ENCODE measurements at places on chromosomes 11 and 22.

DNA sequence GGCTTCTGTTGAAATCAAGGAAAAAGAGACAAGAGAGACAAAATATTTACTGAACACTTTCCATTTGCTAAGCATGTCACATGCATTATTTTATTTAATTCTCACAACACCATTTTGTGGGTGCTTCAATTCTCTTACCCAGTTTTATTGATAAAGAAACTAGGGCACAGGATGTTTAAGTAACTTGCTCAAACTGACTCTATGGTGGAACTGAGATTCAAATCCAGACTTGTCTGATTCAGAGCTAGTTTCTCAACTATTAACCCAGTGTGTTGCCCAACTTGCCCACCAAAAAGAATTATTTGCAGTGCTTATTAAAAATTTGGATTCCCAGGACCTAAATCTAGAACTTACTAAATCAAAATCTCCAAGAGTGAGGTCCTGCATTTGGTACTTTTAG, 21.5 kb upstream of the MSANTD4 start:
- no peak for DNase-seq

GRCh38 chr11:20963596-20963995, 294.2 kb downstream of the NELL1 start:
- DNase-seq = no peak

DNA sequence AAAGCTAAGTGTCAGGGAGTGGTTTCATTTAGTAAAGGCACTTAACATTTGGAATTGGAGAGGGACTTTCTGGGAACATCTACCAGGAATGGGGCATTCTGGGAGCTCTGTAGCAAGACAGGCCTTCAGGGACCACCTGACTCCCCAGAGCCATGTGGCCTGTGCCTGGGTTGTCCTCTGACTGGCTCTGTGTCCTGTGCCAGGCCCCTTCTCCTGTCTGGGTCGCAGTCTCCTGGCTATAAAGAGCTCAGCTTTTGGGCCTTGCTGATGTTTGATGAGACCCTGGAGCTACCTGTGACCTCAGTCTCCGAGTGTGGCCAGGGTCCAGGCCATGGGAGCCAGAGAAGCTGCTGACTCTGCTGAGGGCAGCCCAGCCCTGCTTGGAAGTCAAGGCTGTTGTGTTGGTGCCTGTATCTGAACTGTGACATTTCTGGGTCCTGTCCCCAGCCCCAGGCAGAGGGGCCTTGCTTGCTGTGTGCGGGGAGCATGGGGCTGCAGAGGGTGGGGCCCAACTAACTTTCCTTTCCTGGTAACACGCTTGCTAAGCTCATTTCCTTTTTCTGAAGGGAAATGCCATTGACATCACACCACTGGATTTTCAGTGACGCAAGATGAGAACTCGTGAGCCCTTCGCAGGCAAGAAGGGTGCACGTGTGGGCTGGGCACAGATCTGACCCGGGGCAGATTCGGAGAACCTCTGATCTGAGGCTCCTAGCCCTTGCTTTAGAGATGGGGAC, 41.3 kb downstream of the LRRC32 start:
- no peak for DNase-seq

DNA sequence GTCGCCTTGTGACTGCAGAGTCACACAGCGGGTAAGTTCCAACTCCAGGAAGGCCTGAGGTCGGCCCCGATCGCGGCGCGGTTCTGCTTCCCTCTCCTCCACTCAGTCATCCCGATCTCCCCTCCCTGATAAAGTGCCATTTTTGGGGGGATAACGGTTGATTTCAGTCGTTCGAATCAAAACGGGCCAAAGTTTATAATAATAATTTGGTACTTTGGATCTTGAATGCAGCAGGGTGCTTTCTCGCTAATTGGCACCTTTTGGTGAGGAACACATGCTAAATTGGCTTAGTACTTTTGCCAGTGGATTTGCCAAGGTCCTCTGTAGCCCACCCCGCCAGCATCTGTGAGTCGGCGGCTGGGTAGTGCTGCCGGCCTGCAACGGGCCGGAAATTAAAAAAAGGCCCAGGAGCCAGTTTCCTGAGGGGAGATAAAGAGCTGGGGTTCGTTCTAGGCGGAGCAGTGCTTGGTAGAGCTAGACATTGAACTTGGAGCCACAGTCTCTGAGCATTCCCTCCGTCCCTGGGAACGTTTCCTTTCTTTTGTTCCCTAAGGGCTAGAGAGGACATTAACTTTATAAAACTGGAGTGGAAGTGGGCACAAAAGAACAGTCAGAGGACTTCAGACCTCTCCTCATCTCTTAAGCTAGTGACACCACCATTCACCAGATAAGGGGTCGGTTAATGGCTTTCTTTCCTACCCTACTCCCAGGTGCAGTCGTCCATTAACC, 997 bp downstream of the UBE2L3 start:
- DNase-seq = no peak

GRCh38 chr11:45078236-45079074, 68.0 kb upstream of the PRDM11 start:
- DNase-seq = no peak

GRCh38 chr22:35335468-35335867, 35.8 kb downstream of the TOM1 start:
- DNase-seq = no peak

DNA sequence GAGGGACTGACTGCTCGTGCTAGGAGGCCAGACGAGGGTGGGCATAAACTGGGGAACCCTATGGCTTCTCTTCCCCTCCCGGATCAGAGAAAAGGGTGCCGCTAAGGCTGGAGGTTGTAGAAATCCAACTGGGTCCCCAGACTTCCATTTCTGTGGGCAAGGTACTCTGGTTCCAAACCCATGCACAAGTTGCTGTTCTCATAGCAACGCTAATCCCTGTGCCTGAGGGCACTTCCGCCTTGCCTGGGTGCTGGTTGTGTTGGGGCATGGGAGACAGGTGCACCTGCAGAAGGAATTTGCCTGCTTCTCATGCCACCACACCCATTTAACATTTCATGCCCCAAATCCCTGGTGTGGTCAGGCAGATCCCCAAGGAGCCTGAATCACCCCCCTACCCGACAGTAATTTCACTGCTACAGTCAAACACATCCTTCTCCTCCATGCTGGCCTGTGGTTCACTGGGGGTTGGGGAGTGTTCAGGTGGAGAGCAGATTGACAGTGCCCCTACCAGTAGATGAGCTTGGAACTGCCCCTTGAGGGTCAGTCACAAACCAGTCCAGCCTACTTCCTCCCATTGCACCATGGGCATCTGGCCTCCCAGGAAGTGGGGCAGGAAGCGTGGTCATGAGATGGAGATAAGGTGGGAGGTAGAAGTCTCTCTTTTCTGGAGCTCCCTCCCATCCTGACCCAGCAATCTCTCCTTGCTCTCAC, 1.2 kb downstream of the C2CD2L start:
- DNase-seq = no peak

DNA sequence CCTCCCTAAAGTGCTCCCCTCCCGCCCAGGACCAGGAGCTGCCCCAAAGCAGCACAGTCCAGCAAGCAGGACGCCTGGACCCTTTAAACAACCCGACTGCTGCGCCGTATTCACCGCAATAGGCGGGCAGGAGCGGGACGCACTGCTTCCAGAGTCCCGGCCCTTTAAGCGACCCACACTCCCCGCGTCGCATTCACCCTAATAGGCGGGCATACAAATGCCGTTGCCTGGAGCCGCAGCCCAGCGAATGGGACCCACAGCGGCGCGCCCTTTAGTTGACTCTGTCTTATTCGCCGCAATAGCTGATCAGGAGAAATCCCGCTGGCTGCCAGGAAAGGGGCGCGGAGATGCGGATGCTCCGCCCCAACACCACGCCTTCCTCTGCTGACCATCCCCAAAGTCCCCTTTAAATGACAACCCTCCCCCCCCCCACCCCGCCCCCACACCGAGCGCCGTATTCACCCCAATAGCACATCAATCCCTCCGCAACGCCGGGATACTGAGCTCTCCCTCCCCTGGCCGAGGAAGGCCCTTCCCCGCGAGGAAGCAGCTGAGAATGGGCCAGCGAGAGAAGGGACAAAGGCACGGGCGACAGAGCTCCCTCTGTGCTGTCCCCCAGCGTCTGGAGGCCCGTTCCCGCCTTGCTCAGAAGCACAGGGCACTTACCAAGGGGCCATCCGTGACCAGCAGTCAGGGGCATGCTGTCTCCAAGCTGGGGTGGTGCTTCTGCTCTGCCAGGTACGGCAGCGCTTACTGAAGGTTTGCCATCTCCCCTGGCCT, 4.7 kb downstream of the OSBPL5 start:
- DNase-seq = peak; percentile 27

DNA sequence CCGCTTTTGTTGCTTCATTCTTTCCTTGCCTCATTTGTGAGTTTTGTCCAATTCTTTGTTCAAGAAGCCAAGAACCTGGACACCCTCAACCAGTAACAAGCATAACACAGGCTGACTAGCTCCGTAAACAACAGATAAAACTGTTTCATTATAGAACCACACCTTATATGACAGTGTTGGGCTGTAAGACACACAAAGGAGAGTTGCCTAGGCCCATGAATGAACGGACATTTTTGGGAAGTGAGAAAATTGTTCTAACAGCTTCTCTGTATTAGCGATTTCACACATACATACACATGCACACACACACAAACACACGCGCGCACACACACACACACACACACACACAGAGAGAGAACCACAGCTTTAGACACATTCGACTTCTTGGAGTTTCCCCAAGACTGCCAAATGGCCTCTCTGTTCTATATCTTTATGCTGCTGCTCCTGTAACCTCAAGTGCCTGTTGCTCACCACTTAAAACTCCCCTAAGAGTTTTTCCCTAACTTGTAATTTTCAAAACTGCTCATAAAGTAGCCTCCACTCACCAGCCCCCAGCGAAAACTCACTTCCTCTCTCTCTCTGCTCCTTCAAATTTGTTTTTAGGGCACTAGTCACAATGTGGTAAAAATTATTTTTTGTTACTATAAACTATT, 35.9 kb downstream of the CTSC start:
- DNase-seq = no peak

DNA sequence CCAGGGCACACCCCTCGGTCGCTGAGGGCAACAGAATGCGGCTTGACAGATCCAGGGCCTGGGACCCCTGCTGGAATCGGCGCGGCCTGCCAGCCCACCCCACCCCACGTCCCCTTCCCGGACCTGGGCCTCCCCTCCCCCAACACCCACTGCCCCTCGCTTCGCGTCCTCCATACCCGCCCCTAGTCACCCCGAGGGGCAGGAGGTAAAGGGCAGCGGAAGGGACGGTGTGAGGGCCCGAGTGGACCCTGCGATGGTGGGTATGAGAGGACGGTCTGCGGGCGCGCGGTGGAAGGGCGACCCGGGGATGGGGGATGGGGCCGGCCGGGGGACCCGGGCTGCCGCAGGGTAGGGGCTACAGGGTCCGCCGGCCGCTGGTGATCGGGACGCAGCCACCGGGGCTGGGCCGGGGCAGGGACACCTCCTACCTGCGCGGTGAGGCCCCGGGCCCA, 311 bp downstream of the APBB1 start:
- no peak for DNase-seq

GRCh38 chr11:23897453-23898286, 599.2 kb upstream of the LUZP2 start:
- no peak for DNase-seq

- peak; percentile 73 for DNase-seq
Observed at GRCh38 chr11:63961608-63962412, 12.6 kb upstream of the COX8A start.

DNA sequence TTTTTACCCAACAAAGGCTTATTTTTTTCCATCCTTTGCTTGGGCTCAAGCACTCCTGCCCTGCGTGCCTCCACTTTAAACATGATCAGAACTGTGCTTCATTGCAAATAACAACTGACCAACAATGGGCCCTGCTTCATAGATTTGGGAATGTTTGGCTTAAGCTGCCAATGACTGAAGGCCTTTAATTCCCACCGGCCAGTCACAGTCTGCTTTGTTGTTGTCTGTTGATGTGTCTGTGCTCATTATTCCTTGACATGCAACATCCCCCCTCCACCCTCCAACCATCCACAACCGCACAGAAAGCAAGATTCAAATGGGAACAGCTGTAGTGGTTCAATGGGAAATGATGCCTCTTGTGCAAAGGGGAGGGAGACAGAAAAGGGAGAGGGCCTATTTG, 23.0 kb downstream of the PAX6 start:
- no peak for DNase-seq

DNA sequence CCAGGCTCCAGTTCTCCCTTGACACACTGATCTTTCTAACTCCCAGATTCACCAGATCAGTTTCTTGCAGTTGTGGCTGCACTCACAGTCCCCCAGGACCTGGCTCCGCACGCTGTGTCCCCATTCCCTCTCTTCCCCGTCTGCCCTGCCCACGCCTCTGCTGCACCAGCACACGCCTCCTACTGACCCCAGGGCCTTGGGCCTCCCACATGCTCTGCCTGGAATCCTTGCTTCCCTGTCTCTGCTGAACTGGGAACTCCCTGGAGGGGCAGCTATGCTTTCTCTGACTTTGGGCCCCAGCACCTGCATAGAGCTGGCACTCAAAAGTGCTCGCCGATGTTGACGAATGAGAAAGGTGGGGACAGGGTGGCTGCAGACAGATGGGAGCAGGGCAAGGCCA, 68.9 kb downstream of the MYO7A start:
- DNase-seq = no peak

DNA sequence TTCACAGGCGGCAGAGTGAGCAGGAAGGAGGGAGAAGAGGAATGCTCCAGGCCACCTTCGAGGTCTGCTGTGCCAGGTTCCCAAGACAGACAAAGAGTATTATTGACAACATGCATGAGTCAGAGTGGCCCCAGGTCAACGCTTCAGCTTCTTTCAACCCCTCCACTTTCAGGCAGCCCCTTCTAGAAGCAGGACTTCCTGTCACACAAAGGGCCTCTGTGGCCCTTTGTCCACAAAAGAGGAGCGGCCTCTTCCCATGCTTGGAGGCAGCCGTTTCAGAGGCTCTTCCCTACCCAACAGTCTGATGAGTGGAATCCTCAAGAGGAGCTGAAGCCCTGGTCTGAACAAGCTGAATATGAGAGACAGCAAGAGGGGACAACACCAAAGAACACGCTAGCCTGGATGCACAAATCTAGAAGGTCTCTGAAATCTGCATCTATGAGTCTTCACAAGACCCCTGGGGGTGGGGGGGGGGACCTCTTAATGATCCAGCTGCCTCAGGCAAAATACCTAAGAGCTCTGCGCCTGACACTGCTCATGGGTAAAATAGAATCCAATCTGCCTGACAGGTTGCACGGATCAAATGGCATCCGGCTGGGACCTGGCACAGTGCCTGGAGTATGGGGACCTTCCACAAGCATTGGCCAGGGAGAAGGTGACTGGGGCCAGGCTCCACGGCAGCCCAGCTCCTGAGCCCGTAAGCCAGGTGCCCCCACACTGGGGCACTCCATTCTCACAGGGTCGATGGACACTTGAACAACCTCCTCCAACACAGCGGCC, 67.5 kb downstream of the PACSIN2 start:
- no peak for DNase-seq
